ENCODE measurements at places on chromosomes 1 and 21.
A peak's percentile ranks its signal among the peaks of the same experiment; 100 is the strongest.

DNA sequence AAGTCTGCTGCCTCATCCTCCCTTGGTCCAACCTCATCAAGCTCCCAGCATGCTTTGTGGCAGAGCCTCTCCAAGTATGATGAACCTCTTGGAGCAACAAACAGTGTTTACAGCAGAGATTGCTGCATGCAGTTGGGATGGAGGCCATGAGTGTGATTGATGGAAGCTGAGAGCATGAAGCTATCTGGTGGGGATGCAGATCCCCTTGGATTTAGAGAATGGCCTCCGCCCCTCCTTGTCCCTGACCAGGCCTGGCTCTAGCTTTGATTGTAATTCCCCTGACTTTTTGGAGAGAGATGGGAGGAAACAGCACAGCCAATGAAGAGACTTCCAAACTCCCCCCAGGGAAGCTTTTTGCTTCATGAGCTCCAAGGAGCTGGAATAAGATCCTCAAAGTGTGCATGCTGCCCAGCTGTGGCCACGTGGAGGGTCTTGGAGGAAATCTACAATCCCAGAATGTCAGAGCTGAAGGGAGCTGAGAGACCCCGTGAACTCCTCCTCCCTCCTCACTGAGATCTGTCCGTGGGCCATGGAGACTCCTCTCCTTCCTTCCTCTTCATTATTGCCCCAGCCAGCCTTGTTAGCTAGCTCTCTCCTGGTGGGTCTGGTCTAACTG is 165.3 kb upstream of the USP24 start:
- DNase-seq, result no peak

DNA sequence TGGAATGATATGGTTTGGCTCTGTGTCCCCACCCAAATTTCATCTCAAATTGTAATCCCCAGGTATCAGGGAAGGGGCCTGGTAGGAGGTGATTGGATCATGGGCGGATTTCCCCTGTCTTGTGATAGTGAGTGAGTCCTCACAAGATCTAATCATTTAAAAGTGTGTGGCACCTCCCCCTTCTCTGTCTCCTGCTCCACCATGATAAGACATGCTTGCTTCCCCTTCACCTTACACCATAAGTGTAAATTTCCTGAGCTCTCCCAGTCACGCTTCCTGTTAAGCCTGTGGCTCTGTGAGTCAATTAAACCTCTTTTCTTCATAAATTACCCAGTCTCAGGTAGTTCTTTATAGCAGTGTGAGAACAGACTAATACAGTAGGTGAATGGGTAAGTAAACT is 109.3 kb downstream of the DMRTB1 start:
- DNase-seq, result no peak

DNA sequence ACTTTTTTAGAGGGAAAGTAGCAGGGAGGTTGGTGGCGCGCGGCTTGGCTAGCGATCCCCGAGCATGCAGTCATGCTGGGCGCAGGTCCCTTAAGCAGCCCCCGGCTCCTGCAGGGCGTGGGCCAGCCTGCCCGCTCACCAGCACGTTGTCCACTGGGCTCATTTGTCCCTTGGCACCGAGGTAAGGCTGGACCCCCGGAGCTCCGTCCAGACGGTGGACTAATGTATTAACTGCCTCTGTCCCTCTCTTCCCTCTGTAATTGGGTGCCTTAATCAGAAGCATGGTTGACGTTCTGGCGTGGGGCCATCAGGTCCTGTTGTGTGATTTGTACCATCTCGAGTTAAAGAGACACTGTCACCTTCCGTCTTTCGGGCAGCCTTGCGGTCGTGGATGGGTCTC is 17.7 kb downstream of the TMEM201 start:
- no peak for DNase-seq

DNA sequence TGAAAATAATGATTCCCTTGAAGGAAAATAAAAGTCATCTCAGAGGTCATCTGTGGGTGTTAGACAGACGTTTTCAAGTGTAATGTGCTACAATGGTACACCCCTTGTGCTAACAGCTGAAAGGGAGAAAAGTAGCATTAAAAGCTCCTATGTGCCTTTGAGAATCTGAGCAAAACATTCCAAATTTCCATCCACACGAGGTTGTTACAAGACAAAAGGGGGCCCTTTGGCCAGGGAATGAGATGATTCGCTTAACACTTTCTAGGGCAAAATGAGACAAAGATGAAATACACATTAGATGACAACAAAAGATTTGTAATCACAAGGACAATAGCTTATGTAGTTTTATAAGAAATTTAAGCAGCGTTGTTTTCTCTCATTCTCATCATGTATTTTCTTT is 303.6 kb downstream of the LMX1A start:
- DNase-seq, result no peak

DNA sequence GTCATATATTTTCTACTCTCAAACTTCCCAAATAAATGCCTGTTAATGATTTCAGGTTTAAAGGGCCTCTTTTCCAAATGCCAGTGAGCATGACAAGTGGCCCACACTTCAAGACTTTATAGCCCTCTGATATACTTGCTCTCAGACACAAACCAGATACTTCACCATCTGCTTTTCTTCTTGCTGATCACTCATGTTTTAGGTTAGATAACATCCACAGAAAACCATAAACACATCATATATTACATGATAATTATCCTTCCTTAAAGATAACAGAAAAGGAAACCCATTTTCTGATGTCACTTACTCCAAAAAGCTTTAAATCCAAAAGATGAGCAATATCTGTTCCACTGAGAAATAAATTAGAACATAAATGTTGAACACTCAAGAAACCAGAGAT is 723.5 kb downstream of the LTN1 start:
- no peak for DNase-seq

DNA sequence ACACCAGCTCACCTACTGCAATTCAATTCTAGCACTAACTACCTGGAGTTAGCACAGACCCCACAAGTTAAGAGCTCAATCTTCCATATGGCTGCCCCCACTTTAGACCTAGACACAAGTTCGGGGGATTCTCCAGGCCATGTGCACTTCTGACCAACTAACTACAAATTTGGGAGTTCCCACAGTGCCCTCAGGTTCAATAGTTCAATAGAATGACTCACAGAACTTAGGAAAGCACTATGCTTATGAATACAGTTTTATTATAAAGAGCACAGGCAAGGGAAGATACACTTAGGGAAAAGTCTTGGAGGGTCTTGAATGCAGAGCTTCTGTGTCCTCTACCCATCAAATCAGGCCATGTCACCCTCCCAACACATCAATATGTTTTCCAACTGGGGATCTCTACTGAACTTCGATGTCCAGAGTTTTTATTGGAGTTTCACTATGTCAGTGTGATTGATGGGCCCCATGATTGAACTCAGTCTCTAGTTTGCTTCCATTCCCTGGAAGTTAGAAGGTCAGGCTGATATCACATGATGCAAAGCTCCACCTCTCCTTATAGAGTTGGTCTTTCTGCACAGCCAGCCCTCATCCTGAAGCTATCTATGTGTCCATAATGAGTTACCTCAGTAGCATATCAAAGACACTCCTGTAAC is 46.1 kb downstream of the RAVER2 start:
- DNase-seq, result no peak

DNA sequence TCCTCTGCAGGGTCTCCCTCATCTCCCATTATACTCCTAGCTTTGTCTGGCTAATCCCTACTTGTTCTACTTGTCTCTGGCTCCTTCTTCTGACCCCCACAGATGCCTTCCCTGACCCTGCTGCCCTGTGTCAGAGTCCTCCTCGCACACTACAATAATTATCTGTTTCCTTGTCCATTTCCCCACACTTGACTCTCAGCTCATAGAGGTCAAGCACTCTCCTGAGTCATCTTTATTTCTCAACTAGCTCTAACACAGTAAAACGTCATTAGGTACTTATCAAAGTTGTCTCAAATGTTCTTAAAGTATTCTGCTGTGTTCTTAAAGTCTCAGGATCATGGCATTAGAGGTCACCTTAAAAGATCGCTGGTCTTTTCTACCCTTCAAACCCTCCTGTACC is 47.1 kb downstream of the C8A start:
- no peak for DNase-seq

GRCh38 chr1:39214998-39215873 is 10.7 kb downstream of the MACF1 start:
- no peak for DNase-seq

- no peak for DNase-seq
Measured at GRCh38 chr1:214331180-214331579, 50.2 kb downstream of the SMYD2 start.

DNA sequence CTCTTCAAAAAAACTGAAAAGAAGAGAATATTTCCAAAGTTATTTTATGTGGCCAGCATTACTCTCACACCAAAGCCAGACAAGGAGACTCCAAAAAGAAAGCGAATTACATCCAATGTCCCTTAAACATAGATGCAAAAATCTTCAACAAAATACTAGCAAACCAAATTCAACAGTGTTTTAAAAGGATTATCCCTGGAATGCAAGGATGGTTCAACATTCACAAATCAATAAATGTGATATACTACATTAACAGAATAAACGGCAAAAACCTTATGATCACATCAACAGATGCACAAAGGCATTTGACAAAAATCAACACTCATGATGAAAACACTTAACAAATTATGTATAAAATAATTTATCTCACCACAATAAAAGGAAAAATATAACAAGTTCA is 207.8 kb downstream of the DENND1B start:
- DNase-seq, result no peak

DNA sequence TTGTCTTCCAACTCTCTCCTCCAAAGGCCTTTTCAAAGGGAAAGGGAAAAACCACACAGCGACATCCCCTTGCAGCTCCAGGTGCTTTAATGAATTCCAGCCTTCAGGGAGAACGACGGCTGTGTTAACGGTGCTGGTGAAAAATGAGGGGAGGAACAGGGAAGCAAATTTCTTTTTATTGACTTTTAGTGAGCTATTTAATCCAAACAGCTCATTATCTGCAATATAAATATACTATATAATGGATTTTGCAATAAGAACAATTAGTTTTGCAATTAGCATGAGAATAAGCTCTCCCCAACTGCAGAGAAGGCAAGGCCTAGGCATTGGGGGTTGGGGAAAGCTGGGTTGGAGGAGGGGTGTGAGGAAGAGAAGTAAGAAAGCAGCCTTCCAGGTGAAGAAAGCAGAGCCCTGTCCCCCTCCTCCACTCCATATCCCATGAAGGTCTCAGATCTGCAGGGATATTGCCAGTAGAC is 159.0 kb upstream of the ZC3H12A start:
- DNase-seq, result no peak

GRCh38 chr1:206702803-206703202 is 18.1 kb downstream of the MAPKAPK2 start:
- no peak for DNase-seq

DNA sequence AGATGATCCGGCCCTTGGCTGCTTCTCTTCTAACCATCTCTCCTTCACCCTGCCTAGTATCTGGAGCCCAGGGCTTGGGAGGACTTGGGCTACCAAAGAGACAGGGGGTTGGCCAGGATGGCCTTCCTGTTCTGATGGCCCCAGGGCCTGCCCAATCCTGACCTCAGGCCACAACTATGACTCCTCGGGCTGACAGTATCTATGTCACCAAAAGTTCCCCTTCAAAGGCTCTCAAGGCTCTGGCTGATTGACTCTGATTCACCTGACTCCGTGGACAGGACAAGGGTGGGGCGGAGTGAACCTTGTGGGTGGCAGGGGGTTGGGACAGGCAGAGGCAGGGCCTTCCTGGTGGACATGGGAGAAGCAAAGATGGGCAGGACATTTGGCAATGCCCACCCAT is 12.7 kb downstream of the MEF2D start:
- no peak for DNase-seq

DNA sequence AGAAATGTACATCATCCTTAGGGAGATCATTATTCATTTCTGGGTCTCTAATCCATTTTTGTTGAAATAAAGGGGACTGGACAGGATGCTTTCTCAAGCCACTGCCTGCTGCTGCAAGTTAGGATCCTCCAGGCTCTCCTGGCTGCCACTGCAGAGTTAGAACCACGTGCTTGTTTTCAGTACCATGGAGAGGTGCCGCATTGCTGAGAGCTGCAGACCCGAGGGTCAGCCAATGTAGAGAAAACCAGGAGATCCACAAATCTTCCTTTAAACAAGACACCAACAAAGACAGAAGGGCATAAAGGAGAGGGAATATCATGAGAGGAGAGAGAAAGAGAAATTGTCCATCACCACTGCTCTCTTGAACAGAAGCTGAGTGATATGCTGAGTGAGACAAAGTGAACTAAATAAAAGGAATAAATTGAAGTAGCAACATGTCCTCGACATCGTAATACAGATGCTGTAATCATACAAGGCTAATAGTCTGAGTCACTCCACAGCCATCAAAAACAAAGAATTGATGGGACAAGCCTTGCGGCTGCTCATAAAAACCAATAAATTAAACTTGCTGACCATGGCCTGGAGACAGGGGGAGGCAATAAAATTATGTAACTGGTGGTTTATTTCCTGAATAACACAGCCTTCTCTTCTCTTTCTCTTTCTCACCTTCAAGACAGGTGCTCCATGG is 255.7 kb downstream of the OMA1 start:
- peak; percentile 9 for DNase-seq

- DNase-seq, result no peak
Measured at GRCh38 chr1:222938986-222939385, 124.1 kb downstream of the DISP1 start.

GRCh38 chr1:160205242-160206035 is at the start of gene PEA15:
PEA15 (plus strand) TSS chr1:160205384; CDS start chr1:160211545, 6,161 bp downstream.
- no peak for DNase-seq

GRCh38 chr1:11531943-11532342 is 53.0 kb downstream of the DISP3 start:
- DNase-seq, result no peak

DNA sequence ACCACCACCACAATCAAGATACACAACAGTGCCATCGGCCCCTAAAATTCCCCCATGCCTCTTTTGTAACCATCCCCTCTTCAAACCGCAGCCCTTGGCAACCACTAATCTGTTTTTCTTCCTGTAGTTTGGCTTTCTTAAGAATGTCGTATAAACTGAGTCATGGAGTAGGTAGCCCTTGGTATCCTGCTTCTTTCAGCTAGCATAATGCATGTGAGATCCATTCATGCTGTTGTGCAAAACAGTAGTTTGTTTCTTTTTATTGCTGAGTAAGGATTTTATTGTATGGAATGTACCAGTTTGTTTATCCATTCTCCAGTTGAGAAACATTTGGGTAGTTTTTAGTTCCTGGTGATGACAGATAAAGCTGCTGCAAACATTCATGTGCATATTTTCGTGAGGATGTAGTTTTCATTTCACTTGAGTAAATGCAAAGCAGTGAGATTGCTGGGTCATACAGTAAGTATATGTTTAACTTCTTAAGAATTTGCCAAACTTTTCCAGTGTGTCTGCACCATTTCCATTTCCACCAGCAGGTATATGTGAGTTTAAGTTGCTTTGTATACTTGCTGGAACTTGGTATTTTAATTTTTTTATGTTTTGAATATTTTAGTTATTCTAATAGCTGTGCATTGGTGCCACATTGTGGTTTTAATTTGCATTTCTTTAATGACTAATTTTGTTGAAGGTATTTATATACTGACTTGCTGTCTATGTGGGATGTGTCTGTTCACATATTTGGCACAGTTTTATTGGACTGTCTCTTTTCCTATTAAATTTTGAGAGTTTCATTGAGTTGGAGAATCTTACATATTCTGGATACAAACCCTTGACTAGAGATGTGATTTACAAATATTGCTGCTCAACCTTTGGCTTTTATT is 148.4 kb upstream of the MAP1LC3C start:
- DNase-seq, result peak; percentile 31

Measured in kidney epithelial cell (primary cell).